Stimulated activated CD8-positive, alpha-beta memory T cell treated with anti-CD3 and anti-CD28 coated beads, Interleukin-12 subunit alpha, Interleukin-12 subunit beta, amount 100 ng/mL, for 4 hours (primary cell): ENCODE measurements at places on chromosomes 7 and 10.

- DNase-seq = no peak
Observed at GRCh38 chr10:91955114-91955513, 31.5 kb downstream of the BTAF1 start.

- no peak for DNase-seq
Observed at GRCh38 chr10:85293483-85293882, 965.1 kb downstream of the CCSER2 start.

GRCh38 chr10:33352175-33352574 is 17.7 kb upstream of the NRP1 start:
- no peak for DNase-seq

DNA sequence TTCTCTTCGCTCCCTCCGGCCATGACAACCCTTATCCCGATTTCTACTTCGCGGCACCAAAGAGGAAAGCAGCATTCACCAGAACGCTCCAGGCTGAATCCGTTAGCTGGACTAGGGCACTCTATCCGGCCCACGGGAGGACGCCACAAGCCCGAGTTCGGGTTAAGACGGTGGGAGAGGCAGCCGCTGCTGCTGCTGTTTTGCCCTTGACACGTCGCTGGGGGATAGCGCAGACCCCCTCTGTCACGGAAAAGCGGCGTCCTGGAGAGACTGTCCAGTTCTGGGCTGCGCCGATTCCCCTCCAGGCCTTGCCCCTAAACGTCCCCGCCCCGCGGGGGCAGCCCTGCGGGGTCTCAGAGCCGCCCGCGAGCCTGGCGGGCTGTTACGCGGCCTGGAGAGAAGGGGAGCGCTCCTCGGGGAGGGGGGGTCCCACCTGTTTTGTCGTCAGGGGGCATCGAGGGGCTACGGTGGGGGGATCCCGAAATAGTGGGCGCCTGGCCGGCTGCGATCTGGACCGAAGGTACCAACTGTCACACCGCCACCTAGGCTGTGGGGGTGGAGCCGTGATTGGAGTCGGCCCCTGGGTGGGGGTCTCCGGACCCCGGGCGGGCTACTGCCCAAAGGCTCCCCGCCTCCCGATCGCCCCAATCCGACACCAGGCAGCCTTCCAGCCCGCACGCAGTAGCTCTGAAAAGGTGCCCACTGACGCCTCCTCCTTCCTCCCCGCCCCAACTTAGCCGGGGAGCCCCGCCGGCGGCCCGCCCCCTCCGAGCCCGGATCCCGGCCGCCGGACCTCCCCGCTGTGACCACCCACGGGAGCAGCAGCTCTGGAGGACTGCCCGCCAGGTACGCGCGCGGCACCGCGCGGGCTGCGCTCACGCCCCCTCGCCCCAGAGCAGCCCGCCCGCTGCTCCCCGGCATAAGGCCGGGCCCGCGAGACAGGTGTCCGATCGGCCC is 772 bp downstream of the SGMS1 start:
- DNase-seq = peak; percentile 48

- no peak for DNase-seq
Observed at GRCh38 chr7:130069179-130069977, 956 bp upstream of the KLHDC10 start.

DNA sequence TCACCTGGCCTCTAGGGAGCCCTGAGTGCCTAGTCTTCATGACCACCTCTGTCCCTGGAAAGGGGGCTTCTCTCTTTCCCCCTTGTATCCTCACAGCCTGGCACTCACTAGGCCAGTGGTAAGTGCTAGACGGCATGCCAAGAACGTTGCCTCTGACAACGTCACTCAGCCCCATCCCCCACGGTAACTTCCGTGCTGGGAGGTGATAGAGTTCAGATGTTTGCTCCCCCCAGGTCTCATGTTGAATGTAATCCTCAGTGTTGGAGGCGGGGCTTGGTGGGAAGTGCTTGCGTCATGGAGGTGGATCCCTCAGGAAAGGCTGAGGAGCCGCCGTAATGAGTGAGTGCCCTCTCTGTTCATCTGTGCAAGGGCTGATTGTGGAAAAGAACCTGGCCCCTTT is 343.3 kb upstream of the MKI67 start:
- no peak for DNase-seq

DNA sequence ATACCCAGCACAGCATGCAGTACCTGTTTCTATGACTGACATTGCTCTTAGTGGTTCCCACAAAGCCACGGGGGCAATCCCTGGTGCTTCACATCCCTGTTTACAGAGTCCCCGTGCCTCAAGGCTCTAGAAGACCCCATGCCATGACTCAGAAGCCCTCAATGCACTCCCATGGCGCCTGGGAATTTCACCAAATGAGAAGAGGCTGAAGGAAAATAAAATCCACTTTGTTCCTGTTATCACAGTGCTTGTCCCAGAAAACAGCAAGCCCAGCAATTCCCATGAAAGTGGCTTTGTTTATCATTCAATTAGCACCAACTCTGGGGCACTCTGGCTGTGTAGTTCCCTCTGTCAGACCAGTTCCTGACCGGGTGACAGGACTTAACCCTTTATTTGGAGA is 268.3 kb downstream of the TNS3 start:
- no peak for DNase-seq

DNA sequence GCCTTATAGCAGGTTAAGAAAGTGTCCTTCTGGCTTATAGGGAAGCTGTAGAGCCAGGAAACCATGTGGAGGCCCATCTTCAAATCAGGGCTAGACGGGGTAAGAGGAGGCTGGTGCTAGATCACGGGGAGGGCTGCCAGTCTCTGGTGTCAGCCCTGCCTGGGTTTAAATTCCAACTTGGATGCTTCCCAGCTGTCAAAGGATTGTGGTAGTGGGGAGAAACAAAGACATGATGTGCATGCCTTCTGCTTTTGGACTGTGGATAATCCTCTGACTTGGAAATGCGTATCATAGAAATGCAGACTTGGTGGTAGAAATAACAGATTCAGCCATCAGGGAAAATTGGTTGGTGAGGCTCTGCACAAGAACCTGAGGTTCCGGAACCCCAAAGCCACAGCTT is 325.6 kb downstream of the PHTF2 start:
- no peak for DNase-seq

DNA sequence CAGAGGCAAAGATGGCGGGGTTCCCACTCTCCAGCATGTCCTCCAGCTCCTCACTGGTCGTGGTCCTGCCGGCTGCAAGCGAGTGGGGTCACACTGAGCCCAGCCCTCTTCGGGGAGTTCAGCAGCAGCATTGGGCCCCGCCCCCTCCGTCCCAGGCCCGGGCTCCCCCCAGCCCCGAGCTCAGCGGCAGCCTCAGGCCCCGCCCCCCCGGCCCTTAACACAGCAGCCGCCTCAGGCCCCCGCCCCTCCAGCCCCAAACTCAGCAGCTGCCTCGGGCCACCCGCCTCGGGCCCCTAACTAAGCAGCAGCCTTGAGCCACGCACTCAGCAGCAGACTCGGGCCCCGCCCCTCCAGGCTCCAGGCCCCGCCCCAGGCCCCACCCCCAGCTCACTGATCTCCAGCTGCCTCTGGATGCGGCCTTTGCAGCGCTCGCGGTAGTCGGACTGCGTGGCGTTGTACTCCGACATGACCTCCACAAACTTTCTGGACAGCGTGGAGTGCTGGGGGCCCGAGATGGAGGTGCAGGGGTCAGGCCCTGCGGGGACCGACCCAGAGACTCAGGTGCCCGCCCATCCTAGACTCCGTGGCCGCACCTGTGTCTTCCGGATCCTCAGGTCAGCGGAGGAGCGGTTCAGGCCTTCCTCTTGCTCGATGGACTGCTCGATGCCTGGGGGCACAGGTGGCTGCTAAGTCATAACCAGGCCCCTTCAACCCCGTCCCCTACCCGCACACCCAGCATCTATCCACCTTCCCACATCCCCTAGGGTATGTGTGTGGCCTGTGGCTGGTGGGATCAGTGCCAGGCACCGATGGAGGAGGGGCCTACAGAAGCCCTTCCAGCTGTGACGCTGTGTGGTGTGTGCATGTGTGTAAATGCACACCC is 15.5 kb downstream of the STX1A start:
- DNase-seq = no peak

- DNase-seq = no peak
Observed at GRCh38 chr7:135817583-135817982, 69.0 kb upstream of the FAM180A start.

- no peak for DNase-seq
Observed at GRCh38 chr7:41693150-41693997, 9.5 kb downstream of the INHBA start.

DNA sequence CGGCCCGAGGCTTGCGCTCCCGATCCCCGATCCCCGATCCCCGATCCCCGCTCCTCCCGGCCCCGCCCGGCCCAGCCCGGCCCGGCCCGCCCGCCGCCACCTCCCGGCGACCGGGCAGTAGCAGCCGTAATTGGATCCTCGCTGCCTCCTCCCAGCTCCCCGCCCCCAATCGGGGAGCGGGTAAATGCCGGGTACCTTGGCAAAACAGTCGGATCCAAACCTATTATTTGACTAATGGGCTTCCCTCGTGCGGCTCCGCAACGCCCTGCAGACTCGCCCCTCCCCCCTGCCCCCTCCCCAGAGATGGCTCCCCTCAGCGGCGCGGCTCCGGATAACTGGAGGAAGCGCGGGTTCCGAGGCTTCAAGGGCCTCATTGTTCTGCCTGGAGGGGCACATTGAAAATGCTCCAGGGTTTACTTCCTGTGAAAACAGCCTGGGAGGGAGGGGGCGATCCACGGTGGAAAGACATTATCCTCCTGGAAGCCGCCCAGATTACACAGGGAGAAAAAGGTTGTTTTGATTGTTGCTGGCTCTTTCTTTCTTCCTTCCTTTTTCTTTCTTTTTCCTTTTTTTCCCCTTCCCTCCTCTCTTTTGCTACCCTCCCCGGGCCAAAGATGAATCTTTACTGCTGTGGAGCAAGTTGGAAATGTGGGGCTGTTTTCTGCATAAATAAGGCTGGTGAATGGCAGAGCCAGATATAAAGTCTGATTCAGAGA is 94.7 kb upstream of the ZMIZ1 start:
- no peak for DNase-seq

- no peak for DNase-seq
Observed at GRCh38 chr7:129295015-129295423, 70.2 kb downstream of the AHCYL2 start.

DNA sequence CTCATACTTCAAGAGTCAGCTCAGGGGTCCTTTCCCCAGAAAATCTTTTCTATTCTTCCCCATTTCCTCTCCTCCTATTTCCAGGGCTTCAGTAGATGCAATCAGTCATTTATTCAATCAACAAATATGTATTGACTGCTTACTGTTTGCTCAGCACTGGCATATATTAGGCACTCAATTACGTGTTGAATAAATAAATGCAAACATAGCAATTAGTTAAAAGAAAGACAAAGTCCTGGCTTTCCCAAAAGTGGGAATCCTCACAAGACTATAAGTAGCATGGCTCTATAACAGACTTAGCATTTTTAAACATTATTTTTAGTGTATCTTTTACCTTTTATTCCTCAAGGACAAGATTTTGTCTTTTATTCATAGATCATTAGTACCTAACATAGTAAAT is 111.6 kb downstream of the CHCHD3 start:
- no peak for DNase-seq

DNA sequence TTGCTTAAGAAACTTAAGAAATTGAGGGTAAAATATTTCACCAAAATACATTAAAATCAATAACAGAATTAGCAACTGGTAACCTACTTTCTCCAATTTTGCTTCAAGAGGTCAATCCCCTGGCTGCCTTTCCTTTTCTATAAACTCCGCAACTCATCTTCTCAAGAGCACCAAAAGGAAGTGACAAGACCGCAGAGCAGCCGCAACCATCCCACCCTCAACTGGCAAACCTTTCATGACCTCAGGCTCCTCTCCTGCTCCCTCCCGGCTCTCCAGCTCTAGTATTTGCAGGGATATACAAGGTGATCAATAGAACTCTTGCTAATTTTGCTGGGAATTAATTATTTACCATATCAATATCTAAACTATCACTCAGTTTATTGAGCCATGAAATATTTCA is 88.9 kb downstream of the ATE1 start:
- DNase-seq = no peak

GRCh38 chr10:14567421-14567820 is 207.3 kb downstream of the FAM107B start:
- DNase-seq = no peak

DNA sequence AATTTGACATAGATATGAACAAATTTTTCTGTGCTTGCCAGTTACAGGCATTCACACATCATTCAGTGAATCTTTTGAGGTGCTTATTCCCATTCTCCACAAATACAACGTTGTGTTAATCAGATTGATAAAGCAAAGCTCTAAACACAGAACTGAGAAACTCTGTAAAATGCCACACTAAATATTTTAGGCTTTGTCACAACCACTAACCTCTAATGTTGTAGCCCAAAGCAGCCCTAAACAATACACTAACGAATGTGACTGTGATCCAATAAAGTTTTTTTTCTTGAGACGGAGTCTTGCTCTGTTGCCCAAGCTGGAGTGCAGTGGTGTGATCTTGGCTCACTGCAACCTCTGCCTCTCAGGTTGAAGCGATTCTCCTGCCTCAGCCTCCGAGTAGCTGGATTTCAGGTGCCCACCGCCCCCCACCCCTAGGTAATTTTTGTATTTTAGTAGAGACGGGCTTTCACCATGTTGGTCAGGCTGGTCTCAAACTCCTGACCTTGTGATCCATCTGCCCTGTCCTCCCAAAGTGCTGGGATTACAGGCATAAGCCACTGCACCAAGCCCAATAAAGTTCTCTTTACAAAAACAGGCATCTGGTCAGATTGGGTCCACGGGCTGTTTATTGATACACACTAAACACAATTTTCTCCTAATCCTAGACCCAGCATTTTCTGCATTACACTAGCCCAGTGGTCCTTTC is 6.9 kb downstream of the CYCS start:
- no peak for DNase-seq

- DNase-seq = no peak
Observed at GRCh38 chr10:89053555-89053954, 63.0 kb downstream of the FAS start.

DNA sequence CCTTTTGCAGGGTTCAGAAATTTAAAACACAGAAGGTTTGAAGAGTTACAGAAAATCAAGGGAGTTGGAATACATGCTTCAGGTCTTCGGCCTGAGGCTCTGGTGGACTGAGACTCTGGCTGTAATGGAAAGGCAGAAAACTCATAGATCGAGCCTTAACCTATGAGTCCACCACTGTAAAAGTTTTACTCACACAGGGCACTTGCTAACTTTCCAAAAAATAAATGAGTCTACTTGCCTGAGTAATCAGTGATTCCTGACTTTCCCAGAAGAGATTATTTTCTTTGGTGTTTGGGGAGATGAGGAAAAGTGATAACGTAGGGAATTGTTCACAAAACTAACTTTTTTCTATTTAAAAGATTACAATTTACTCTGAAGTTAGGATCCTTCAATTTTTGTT is 108.0 kb downstream of the MBL2 start:
- DNase-seq = no peak

- DNase-seq = no peak
Observed at GRCh38 chr10:28891058-28891713, 213.9 kb downstream of the BAMBI start.

GRCh38 chr10:35462491-35462934 is 126.2 kb downstream of the CCNY start:
- DNase-seq = no peak

GRCh38 chr7:40489844-40490602 is 355.2 kb downstream of the SUGCT start:
- DNase-seq = no peak

DNA sequence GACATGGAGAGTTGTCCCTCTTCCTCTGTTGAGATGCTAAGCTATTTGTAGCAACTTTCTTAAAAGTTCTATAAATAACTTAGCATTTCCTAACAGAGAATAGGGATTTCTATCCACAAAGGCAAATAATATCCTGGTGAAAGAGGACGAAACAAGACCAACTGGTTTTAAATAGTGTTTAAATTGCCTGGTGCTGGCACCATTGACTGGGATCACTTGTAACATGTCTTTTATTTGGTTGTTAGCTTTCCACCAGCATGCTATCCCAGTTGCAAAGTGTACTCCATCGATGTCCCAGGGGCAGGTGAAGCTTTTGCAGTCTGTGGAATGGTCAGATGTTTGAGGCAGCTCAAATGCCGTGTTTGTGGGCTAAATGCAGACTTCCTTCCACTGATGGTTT is 3.7 kb downstream of the SUFU start:
- DNase-seq = no peak
